ENCODE measurements at places on chromosomes 6 and 20.

- no peak for DNase-seq
These were observed 171.6 kb downstream of the SASH1 start for GRCh38 chr6:148514091-148514845.

- peak; percentile 22 for DNase-seq
These were observed 679 bp upstream of the PPDPF start for GRCh38 chr20:63519668-63520503.

DNA sequence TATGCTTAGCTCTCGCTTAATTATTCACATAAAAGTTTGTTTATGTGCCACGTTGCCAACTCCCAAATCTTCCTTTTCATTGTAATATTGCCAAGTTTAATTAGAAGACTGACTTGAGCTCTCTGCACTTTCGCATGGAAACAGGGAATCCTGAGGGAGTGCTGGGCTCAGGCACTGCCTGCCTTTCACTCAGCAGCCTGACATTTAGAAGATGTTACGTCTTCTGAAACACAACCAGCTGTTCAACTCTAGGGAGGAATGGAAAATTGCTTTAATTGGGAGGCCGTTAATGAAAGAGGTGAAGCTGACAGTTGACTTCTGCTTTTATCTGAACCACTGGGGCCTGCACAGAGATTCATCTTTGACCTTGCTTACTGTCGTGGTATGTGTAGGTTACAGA lies 77.4 kb upstream of the MTHFD1L start:
- DNase-seq: no peak

DNA sequence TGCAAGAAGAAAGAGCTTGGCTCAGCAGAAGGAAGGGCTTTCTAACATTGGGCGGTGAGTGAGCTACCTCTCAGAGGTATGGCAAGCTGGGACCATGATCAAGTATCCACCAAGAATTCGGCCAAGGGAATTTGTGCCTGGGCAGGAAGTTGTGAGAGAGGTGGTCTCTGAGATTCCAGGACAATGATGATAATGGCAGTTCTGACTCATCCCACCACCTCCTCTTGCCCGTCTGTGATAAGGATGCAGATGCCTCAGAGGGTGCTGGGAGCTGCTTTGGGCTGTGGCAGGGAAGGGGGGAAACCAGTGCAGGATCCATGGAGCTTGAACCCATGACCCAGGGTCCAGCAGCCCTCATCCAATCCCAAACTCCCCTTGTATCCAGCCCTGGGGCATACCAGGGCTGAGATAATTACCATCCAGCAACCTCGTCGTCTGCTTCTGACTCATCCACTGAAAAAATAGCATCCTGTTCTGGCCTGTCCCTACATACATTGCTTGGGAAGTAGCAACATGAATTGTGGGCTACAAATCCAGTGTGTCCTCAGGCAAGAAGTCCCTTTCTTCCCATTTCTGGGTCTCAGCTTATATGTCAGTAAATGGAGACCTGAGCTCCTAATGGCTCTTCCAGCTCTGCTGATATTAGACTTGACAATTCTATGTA lies 5.9 kb downstream of the TGM6 start:
- no peak for DNase-seq

DNA sequence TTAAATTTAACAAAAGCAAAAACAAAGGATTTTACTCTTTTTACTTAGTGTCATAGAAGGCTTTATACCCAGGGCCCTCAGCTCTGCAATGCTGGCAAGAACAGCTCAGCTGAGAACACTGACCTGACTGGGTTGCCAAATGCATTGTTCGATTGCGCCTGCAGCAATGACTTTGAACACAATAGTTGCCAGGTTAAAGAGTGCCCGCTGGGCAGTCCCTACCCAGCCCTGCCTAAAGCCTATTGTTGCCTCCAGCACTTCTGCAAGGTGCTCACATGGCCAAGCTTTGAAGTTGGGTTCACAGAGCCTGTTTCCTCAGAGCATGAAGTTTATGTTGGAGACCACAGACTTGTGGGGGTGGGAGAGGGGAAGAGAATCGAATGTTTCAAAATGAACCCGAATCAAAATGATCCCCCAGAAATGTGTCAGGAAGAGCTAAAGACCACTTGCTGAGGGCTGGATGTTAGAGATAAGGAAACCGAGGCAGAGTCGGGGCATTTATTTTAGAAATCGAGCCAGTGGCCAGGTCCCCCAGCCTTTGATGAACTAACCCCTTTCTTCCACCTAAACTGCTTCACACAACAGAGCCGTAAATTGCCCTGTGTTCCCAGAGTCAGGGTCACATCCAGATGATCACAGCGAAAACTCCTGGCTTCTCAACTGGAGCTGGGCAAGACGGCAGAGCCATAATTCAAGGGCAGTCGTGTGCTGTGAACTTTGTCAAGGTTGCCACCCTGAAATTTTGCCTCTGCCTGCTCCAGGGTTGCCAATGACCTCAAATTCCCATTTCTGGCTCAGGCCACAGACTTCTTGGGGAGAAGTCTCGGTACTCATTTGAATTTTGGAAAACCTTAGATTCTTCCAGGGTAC lies 55.0 kb downstream of the FOXA2 start:
- no peak for DNase-seq

DNA sequence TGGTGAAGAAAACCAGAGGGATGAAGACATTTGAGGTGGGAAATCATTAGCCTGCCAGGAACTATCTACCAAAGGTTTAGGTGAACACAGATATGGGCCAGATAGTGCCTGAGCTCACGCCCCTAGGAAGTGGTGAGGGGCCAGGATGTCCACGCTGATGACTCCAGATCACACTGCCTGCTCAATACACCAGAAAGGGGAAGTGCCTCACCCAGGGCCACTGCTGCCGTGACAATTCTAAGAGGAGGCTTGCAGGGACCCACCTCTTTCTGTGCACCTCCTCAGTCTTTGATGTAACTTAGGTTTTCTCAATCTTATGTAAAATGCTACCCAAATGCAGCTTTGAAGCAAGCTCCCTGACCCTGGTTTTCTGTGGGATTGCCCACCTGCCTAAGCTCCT lies 5.4 kb upstream of the RAB44 start:
- peak; percentile 71 for DNase-seq

DNA sequence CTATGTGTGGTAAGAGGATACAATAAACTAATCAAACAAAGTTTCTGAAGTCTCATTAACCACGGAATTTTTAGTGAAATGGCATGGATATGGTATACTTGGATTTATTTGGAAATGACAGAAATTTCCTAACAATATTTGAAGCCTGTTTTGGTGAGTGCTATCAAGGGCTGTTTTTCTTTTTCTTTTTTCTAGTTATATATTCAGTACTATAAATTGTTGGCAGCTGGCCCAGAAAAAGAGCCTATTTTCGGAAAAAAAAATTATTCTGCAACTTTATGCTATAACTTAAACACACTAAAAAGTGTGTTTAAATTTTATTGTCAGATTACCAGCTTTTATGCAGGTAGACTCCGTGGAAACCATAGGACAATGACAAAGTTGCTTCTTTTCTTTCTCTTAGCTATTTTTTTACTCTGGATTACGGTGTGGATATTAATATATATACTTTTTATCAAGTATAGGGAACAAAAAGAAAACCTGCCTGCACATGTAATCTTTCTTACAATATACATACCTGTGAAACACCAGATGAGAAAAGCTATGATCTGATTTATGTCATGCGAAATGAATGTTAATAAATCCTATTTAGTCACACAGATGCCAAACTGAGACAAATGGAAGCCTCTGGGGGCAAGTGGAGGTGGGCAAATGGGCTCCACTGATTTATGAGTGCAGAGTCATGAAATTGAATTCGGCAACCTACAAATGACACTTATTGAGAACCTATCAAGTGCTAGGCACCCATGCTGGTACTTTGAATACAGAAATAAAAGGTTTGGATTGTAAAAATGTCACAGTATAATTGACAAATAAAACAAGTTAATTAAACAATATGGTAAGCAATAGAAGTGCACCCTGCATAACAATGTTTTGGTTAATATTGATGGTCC lies 919.5 kb upstream of the FLRT3 start:
- DNase-seq: no peak

Measured in inflammatory macrophage treated with lipopolysaccharide for 4 hours (primary cell).